ENCODE measurements at places on chromosomes 13 and 19.

- peak; percentile 51 for DNase-seq
Measured at GRCh38 chr13:36819739-36820090, 693 bp downstream of the RFXAP start.

DNA sequence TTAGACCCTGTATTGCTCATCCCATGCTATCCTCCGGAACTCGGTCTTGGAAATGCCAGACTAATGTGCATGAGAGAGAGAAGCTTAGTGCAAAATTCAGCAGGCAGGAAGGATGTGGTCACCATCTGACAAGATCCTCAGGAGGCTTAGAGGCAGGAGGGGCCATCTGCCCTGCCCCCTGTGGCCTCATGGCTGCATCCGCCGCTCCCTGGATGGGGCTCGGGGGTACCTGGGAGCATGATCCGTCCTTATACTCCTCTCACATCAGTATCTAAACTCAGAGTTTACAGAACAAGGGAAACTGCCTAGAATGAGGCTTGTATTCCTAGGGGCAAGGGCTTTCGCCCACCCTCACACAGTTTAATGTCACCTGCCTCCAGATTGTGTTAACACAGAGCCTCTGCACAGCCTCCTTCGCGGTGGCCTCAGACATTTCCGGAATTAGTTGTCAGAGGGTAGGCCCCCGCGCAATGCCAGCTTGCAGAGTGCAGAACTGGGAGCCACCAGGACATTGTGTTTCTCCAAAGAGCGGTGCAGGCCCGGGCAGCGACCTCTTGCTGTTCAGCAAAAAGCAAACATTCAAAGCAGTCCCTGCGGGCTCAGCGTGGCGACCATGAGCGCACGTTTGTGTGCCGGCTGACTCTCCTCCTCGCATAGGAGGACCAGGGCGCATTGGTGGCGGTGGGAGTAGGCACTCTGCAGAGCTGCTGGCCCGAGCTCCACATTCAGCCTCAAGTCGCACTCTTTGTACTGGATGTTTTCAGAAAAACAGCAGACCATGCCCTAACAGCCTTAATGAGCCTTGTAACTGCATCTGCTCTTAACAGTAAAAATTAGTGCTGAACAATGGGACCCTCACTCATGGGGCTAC lies 39.1 kb downstream of the GPR12 start:
- DNase-seq, result peak; percentile 68

DNA sequence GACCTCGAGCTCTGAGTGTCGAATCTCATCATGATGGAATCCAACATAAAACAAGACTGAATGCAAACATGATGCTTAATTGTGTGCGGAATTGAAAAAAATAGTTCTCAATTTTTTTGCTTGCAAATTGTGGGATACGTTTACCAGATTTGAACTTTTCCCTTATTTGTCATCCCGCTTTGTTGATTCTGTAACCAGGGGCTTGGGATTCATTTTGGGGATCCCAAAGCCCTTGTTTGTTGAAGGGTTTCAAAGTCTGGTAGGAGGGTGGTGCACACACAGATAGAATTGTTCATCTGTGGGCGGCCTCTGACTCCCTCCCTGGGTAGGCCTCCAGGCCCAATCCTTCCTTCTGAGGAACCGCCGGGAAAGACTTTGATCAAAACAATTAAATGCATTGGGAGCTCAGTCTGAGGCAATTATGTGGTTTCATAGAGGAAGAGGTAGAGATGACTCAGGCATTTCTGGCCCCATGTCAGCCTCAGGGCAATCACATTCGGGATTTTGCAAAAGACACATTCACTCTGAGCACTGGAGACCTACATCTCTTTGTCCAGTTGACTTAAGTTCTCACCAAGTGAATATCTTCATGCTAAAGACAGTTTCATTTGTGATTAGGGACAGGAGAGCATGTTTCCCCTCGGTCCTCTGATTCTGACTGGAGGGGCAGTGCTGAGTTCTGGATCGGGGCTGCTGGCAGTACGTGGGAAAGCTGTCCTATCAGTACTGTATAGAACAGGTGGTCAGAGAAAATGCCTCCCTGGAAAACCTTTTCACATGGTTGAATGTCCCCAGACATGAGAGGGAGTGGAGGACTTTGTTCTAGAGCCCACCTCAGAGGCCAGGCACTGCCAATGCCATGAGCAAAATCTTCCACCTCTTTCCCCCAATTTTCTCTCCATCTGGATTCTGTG lies 27.8 kb upstream of the IGFL4 start:
- no peak for DNase-seq

GRCh38 chr19:46357846-46358583 lies 11.1 kb downstream of the PPP5C start:
- no peak for DNase-seq

DNA sequence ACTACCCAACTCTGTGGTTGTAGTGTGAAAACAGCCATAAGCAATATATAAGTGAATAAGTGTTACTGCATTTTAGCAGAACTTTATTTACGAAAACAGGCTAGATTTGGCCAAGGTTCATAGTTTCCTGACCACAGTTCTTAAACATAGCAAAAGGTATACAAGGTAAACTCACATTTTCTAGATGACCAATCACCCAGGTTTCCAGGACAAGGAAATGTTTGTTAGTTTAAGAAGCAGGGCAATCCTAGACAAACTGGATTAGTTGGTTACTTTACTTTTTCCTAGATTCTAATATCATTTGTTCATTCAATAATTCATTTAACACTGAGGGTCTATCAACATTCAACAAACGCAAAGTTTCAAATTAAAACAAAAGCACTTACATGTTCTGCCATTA lies 201.7 kb downstream of the SPRY2 start:
- DNase-seq, result no peak

- peak; percentile 22 for DNase-seq
Measured at GRCh38 chr13:110551284-110551683, 10.2 kb downstream of the RAB20 start.

DNA sequence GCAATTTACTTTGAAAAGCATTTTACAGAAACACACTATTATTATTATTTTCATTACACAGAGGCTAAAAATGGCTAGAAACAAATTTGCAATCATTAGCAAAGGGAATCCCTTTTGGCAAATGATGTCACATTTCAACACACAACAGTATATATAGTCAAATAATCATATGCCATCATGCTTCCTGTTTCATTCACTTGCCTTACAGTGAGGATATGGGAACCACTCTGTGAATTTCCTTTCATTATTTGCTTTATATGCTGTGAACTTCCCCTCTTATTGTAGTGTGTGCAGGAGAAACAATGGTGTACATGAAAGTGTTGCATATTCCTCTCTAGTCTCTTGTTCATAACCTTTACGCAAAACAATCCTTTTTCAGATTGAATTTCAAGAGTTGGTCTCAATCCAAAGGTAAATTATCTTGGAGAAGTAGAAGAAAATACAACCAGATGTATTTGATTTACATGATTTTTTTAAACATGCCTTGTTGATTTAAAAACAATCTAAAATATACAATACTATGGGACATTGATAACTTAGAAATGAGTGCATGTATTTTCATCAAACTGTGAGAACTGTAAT lies 657.3 kb downstream of the EFNB2 start:
- DNase-seq, result no peak

DNA sequence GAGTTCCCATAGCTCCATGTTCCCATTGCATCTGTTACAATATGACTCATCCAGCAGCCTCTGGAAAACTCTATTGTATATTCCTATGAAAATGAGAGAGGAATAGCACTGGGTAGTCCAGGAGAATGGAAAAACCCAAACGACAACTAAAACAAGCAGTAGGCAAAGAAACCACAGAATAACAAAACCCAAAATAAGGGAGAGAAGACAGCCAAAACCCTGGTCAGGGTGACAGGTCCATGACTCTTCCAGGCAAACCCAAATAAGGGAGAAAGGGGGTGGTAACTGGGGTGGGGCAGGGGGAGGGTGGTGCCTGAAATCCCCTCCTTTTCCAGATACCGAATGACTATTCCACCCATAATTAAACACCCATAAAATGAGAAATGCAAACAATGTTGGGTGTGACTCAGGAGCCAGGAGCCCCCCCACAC lies 4.0 kb upstream of the ZNF8 start:
- no peak for DNase-seq
